ENCODE measurements at places on chromosomes 5 and 9.

DNA sequence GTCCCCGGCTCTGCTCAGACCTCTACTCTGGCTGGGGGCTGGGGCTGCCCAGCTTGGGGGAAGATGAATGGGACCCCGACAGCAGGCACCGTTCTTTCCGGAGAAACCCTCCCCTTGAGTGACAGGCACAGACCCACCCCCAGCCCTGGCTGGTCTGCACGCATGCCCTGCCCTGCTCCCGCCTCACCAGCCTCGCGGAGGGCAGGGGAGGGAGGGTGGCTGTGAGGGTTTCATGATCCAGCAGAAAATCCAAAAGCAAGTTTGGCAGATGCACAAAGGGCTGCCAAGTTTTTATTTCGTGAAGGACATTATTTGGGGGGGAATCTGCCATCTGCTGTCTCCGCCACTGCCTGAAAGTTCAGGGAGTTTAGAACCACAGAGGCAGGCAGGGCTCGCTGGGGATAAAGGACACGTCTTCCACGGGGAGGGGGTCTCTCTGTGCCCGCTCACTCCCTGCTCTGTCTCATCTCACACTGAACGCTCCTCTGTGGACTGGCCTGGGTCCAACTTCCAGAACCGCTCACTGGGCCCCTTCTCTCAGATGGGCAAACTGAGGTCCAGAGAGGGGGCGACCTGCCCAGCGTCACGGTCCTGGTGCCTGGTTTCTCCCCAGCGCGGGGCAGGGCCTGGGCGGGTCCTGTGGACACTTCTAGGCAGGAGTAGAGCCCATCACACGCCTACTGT, 92.9 kb downstream of the RXRA start:
- DNase-seq = no peak

DNA sequence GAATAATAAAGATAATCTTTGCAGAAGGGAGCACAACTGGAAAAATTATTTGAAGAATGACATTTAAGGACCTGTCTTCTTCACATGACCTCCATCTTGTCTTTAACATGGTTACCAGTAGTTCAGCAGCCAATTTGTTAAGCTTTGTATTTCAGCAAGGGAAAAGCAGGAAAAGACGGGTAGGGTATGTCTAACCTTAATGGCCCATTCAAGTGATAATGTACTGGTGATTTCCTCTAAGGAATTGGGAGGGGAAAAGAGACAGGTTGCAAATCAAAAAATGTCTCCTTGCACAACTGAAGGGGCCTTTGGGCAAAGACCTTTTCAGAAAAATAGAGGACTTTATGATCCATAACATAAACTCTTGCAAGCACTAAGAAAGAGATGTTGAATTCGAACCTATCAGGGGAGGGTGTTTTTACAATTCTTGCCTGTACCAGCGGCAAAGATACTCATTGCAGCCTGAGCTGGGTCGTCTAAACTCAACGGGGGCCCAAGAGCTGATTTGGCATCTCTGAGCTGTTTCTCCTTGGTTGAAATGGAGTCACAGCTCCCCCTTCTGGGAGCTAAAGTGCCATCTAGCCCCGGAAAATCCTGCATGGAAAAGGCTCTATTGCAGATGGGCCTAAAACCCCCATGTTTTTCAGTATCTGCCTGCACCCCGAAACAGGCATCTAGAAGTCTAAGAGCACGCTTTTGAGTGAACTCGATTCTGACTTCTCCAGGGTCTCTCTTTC, 3.8 kb downstream of the BRINP1 start:
- DNase-seq = no peak

DNA sequence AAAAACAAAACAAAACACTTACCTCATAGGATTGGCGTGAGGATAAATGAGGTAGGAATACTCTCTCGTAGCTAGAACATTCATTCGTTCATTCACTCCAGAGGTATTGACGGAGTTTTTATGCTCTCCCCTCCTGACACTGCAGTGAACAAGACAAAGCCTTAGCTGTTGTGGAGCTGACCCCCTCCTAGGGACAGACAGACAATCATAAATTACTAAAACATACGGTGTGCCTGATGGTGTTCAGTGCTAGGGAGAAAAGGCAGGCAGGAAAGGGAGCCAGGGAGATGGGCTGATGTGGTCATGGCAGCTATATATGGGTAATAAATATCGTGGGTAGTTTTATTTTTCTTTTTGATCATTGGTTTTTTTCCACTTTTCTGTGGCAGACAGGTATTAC, 5.7 kb upstream of the BRD3 start:
- DNase-seq = no peak

DNA sequence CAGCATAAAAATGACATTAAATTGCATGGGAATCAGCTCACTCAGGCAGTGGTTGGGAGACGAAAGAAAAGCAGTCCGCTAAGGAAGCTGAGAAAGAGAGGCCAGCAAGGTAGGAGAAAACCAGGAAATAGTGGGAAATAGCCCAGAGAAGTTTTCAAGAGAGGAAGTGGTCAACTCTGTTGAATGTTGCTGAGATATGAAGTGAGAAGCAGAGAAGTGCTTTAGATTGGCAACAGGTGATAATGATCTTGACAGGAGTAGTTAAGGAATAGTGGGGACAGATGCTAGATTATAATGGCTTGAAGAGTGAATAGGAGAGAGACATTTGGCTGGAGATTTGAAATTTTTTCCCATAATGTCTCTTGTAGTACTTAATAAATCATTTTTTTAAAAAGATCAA, 30.8 kb downstream of the CNTRL start:
- DNase-seq = no peak

DNA sequence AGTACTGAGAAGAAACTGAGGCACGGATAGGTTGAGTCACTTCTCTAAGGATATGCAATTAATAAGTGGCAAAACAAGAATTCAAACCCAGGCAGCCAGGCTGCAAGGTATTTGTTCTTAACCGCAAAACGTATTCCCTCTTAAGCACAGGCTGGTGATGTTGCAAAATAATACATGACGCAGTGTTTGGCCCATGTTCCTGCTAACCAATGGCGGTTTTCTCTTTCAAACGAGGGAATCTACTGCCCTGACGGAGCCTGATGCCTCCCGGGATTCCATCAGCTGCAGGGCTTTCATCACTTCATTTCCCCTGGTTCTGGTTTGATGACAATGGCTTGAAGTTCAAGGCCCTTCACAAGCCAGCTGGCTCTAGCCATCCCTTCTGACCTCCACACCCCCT, 154.8 kb downstream of the SLIT3 start:
- DNase-seq = no peak

DNA sequence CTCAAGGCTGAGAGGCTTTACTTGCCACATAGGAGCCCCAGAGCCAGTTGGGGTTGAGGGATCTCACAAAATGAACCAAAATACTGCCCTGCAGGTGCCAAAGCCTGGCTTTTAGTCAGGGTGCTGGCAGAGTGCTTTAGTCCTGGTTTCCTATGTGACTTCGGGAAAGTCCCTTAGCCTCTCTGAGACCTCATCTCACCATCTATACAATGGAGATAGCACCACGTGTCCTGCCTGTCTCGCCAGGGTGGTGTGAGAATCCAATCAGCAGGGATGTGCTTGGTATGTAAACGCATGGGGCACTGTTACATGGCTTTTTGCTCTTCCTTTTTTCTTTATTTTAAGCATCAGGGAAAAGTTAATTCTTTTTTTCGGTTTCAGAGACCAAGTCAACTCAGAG, 68.3 kb downstream of the SHB start:
- no peak for DNase-seq

- peak; percentile 46 for DNase-seq
These were observed 885 bp upstream of the MLLT3 start for GRCh38 chr9:20623021-20623747.

GRCh38 chr9:98516205-98516896, 192.4 kb downstream of the GABBR2 start:
- no peak for DNase-seq

DNA sequence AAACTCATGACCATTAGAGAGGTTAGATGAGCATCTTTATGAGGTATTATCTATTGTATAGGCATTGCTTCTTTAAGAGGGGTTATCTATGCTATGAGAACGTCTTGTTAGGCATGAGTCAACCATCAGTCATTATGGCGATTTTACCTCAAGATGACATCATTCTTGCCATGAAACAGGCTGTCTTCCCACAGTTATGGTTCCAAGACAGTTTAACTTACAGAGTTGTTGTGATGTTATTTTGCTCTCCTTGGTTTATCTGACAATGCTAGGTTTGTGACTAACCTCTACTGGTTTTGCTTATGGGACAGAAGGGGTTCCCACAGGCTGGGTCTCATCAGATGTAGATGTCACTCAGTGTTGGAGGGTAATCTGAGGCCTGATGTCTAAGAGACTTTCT, 1864.7 kb upstream of the ACO1 start:
- no peak for DNase-seq

DNA sequence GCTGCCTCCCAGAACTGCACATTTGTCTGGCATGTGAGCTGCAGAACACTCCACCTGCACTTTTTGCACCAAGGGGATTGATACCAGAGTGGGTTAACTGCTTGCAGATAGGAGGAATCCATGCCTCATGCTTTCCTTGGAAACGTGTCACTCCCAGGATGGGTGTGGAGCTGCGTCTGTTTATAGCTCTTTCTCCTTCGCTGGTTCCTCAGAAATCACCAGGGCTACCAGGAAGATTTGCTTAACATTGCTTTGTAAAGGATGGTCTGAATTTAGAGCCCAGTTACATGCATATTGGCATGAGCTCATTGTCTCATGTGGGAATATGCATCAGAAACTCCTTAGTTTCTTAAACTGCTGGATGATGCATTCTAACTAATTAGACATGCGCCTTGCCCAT, 234.6 kb downstream of the GADD45G start:
- DNase-seq = no peak

DNA sequence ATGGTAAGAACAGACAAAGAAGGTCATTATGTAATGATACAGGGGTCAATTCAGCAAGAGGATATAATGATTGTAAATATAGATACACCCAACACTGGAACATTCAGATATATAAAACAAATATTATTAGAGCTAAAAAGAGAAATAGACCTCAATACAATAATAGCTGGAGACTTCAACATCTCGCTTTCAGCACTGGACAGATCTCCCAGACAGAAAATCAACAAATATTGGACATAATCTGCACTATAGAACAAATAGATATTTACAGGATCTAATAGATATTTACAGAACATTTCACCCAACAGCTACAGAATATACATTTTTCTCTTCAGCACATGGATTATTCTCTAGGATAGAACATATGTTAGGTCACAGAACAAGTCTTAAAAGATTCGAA, 190.6 kb upstream of the RFX3 start:
- no peak for DNase-seq

GRCh38 chr5:53076014-53076583, 33.5 kb downstream of the MOCS2 start:
- no peak for DNase-seq

DNA sequence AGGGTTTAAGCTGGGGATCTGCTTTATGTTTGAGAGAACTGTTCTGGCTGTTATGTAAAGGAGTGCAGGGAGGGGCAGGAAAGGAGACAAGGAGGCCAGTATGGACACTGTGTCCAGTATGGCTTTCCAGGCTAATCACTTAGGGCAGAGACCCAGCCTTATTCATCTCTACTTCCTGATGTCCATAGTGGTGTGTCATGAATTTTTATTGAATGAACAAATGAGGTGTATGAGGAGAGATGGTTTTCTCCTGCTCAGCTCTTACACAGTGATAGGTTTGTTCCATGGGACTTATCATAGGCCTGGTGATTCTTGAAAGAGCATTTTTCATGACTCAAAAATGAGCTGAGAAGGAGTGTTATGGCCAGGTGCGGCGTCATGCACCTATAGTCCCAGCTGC, 20.5 kb upstream of the FGFR4 start:
- DNase-seq = no peak

DNA sequence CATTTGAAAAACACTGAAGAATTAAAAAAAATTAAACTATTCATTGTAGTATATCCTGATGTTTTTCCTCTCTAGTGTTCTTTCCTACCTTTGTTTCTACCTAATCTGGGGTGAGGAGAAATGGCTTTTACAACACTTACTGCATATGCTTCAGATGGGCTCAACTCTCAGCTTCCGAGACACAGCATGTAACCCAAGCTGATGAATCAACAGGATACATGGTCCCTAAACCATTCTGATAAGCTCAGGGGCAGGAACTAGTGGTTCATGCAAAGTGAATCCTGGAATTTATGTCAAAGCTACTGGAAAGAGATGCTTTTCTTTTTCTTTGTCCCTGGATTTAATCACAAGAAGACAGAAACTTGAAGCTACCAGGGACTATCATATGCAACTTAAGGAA, 672.5 kb upstream of the RORB start:
- no peak for DNase-seq

DNA sequence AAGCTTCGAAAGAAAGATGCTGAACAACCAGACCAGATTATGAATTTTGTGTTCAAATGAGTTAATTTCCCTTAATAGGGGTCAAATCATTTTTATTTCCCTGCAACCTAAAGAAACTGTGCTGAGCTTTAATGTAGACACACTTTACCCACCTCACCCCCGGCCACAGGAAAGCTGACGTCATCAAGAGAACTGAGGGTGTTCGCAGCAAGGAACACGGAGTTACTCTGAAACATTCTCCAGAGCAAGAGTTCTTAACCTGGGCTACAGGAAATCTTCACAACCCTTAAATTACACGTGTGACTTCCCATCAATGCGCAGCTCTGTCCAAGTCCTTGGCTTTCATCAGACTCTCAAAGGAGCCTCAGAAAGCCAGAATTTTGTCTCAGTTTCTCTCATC, 116.3 kb downstream of the COL23A1 start:
- no peak for DNase-seq

GRCh38 chr9:745761-746380, 95.6 kb upstream of the DMRT1 start:
- no peak for DNase-seq

- peak; percentile 24 for DNase-seq
These were observed 38.4 kb downstream of the EGR1 start for GRCh38 chr5:138503487-138504270.

DNA sequence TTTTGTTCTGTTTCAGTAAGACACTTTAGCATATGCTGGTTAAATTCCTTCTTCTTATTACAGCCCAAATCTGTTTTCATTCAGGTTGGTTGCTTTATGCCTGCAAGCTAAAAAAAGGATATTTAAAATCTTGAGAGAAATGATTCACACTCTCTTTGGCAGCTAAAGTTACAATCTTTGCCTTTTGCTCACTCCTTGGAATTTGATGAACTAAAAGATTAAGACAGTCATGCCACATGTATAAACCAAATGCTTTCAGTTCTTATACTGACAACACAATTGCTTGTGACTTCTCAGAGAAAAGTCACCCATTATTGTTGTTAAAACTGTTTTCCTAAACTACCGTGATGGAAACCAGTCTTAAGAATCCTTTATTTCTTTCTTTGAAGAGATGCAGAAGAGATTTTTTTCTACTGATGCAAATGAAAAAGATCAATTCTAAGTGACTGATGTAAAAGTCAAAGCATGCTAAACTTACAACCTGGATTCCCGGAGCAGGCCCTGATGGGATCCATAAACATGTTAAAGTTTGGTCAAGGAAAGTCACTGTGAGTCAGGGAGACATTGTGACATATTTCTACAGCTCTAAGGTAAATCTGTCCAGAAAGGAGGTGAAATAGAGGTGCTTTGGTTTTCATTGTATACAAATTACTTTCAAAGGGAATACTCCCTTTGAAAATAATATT, 144.2 kb upstream of the CDH10 start:
- no peak for DNase-seq

All from activated gamma-delta T cell treated with Interleukin-2 at 50 U/mL for 16 hours (primary cell).